ENCODE measurements at places on chromosomes 16 and 17. TPM values are rescaled to one million over a fixed set of nuclear protein-coding genes. Genes with fewer than 3 reads are reported as not detected.

- no peak for DNase-seq
These were observed 1469.5 kb upstream of the GOT2 start for GRCh38 chr16:60203525-60204124.

DNA sequence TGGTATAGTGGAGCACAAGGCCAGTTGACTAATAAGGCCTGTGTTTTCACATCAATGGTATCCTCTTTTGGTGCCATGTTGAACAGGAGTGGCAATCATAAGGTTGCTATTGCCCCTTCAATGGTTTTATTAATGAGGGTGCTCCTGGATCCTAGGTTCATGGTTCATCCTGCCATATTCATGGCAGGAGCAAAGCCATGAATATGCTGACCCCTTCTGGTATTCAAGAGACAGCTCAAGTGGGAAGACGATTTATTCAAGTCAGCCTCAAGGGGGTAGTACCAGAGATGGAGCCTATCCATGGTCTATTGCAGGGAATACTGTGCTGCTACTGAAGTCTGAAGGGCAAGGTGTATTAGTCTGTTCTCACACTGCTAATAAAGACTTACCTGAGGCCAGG, 2.6 kb downstream of the ABCA9 start:
- DNase-seq, result no peak

The IGFALS gene
- 0.37 TPM for total RNA-seq

The GAS7 gene
- 1.3 TPM for total RNA-seq

DNA sequence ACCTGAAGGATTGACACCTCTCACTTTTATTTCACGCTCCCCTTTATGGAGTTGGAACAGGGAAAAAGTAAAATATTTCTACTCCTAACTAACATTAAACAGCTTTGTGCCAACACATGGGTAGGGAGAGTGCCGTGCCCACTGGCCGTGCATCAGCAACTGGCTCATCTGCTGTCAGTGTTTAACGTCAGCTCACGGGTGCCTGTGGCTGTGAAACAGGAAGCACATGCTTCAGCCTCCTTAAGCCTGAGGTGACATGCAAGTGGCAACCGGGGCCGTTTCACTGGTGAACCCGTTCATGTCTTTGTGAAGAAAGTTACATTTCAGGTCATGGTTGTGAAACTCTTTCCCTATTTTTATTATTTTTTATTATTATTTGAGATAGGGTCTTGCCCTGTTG, 3.2 kb downstream of the SPG7 start:
- DNase-seq, result no peak
